ENCODE measurements at places on chromosomes 4 and X.

- no peak for DNase-seq
Observed at GRCh38 chr4:55578341-55579010, 13.6 kb downstream of the PDCL2 start.

DNA sequence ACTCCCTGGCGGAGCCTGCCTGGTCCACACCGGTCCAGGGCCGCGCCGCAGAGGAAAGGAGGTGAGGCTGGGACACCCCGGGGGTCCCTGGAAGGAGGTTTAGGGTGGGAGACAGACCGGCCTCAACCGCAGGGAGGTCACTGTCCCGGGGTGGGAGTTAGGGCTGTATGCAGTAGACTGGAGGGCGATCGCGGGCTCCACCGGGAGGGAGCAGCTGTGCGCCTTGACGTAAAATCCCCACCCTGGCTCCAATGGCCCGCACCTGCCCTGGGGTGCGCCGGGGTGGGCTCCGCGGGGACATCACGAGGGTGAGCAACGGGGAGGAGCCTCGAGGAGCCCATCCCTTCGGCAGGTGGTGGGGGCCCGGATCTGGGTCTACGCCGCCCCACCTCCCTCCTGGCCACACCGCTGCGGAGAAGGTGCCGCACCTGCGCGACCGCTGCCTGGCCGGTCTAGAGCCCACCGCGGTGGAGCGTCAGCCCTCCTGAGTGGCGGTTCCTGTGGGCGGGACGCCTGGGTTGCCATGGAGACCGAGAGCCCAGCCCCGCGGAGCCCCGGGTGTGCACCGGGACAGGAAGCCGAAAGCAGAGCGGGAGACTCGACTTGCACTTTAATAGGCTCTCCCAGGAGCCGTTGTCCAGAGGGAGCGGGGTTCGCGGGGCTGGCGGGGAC, 105.1 kb downstream of the ADRA2C start:
- no peak for DNase-seq

DNA sequence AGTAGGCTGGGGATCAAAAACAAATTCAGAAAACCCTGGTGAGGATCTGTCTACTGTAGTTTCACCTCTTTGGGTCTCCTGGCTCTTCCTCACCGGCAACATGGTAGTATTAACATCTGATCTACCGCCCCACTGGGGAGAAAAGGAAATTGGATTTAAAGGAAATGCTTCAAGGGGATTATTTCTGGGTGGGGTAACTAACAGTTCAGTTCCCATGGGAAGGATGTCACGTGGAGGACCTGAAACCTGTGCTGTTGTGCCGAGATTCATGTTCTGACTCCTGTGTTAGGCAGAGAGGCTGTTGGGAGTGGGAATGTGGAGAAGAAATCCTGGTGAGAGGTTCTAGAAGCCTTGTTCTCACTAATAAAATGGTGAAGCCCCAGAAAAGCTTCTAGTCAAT, 254.4 kb downstream of the BCOR start:
- DNase-seq, result no peak

DNA sequence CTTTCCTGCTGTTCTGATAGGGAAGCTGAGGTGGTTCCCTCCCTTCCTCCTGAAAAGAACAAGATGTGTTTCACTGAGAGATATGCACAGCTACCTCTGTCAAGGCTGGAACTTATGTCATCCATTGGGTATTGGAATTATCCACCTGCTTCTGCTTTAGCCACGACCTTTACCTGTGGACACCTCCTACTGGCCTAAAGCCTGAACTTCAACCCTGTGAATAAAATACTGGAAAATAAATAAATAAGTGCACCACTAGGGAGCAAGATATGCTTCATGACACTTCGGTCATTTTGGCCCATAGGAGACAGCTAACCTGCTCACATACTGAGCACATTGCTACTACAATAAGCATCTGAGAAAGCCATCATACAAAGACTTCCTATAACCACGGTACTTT, 419.9 kb upstream of the NWD2 start:
- no peak for DNase-seq

DNA sequence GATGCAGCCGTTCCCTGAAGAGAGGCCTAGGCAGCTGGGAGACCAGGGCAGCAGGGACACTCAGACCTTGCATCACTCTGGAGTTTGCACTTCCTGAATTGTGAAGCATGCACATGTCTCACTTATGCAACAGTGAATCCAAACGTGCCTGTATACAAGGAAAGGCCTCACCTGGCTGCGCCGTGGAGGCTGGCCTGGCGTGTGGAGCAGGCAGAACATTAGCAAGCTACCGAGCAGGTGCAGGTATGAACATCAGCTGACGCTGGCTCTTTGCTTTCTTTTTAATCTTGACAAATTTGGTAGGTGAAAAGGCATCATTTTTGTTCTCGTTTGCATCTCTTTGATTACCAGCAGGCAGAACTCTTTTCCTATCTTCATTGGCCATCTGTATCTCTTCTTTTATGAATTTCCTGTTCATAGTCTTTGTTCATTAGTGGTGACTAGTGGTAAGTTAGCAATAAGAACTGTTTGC, 37.1 kb upstream of the IRAK1 start:
- no peak for DNase-seq

- no peak for DNase-seq
Observed at GRCh38 chr4:184949020-184949419, 69.3 kb upstream of the HELT start.

GRCh38 chrX:5971300-5971699, 257.4 kb downstream of the NLGN4X start:
- DNase-seq, result no peak

DNA sequence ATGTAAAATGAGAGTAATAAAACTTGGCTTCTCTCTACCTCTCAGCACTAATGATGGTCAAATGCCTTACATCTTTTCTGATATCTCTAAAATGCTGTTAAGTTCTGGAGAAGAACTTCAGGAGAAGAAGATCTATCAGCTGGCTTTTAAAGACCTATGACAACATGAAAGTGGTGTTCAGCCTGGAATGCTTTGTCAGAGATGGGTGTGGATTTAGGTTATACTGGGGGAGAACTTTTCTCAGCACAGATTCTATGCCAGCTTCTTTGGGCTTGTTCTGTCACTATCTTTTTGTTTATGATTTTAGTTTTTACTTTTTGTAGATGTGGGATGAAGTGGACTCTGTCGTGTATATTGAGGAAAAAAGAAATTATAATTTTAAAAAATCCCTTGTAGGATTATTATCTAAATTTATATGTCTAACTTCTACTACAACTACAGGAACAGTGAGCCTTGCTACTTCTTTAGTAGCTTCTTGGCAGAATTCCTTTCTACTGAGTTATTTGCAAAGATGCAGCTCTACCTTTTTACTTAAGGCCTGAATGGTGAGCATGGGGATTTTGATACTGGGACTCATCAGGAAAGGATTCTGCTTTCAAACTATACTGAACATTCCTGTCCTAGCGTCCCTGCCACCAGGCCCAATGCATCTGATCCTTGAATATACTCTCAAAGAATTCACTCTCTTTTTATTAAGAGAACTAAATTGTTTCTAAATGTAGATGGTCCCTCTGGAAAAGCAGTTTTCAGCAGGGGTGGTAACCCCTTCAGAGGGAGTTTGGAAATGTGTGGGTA, 19.6 kb downstream of the CYP2U1 start:
- DNase-seq, result no peak

GRCh38 chrX:50618788-50619558, 148.3 kb upstream of the DGKK start:
- DNase-seq, result no peak

DNA sequence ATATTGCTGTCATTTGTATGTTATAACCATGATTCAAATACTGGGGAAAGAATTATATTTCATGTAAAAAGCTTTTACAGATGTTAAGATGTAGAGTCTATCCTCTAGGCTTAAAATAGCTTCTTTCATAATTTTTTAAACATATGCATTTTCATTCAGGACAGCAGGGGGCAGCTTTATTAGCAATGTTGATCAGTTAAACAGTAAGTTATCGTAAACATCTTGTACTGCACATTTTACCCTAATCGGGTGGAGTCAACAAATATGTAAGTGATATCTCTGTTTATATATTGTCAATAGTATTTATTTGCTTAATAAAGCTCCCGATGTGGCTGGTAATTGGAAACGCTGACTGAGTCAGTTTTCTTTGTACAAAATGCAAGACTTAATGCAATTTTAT, 142.5 kb upstream of the MED14 start:
- no peak for DNase-seq

DNA sequence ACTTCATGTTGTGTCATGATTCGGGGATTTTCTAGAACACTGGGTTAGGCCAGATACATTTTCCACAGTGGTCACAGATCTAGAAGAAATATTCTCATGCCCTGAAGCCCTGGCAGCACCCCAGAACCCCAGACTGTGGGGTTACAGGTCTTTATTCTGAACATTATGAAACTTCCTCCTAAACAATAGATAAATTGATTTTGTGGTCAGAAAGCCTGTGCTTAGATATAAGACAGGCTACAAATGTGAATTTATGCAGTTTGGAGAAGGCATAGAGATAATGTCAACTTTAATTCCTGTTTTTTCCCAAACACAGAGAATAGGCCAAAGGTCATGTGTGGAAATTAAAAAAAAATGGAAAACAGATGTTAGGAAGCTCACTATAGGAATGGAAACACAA, 492.9 kb downstream of the SPRY1 start:
- no peak for DNase-seq

- no peak for DNase-seq
Observed at GRCh38 chr4:100898844-100899243, 381.0 kb upstream of the EMCN start.

- DNase-seq, result no peak
Observed at GRCh38 chrX:100264200-100264599, 145.9 kb downstream of the PCDH19 start.

- no peak for DNase-seq
Observed at GRCh38 chrX:149374751-149375150, 130.4 kb downstream of the IDS start.

DNA sequence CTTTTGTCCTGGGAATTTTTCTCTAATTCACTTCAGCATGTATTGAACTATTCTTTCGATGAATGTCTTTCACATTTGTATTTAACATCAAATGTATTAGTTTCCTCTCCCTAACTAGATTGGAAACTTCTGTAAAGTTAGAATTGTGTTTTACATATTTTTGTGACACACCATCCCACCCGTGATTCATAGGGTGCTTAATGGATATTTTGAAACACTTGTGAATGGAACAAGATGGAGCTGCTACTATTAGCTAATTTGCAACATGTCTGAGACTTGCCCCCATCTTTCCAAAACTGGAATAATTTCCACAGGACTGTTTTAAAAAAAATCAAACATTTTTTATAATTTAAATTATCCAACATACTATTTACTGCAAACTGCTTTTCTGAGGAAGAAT, 30.2 kb upstream of the GNPDA2 start:
- no peak for DNase-seq

DNA sequence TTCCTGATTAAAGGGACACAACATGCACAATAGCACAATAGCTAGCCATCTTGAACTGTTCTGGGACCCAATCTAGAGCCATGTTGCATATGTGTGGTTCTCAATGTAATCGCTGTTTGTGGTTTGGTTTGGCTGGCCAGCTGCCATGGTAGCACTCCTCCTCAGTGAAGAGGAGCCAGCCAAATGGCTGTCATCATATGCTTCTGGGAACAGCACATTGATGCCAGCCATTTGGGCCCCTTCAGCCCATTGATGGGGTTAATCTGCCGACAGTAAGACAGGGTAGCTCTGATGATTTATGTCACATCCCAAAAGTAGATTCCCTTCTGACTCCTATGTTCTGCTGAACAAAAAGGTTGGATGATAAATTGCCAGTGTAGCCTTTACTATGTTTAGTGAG, 48.5 kb downstream of the AWAT2 start:
- no peak for DNase-seq

GRCh38 chr4:137601934-137602333, 69.6 kb upstream of the PCDH18 start:
- no peak for DNase-seq

DNA sequence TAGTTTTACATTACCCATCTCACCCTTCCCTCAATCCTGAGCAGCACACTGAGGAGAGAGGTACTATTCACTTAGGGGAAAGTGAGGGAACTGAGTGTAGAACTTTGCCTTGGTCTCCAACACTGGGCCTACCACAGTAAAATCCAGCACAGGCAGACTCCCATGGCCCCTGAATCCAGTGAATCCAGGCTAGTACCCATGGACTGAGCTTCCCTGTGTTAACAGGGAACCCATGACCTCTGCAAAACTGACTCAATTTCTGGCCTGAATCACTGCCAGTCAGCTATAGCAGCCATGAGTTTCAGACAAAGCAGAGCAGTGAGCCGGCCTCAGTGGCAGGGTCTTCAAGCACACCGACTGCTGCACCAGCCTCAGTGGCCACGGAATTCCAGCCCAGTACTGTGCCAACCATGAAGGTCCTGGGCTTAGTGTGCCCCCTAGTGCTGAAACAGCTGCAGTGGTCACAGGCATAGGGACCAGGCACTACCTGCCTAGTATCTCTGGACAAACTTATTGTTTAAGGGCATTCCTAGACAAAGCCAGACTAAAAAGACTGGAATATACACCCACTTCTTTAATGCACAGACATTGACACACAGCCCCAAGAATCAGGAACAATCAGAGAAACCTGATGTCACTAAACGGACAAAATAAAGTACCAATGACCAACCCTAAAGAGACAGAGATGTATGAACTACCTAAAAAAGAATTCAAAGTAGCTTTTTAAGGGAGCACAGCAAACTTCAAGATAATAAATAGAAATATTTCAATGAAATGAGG, 127.4 kb upstream of the RPL34 start:
- no peak for DNase-seq
